Activated CD4-positive, alpha-beta T cell treated with anti-CD3 and anti-CD28 coated beads for 48 hours (primary cell): ENCODE measurements at places on chromosomes 4 and X.

- DNase-seq = no peak
Observed at GRCh38 chrX:22952010-22952409, 47.8 kb upstream of the DDX53 start.

DNA sequence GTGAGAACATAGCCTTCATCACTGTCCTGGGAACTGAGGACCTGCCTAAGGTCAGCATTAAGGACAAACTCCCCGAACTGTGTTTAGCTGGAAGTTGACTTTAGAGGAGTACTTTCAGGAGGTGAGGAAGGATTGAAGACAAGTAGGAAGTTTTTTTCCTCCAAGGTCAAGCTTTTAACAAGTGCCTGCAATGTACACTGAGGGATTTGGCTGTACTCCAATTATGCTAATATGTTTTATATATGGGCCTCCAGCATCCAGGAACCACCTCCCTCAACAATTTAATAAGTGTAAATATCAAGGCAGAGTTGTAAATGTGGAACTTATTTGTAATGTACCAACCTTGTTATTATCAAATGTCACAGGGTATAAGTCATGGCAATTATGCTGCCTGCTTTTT lies 726.2 kb downstream of the RPA4 start:
- no peak for DNase-seq

DNA sequence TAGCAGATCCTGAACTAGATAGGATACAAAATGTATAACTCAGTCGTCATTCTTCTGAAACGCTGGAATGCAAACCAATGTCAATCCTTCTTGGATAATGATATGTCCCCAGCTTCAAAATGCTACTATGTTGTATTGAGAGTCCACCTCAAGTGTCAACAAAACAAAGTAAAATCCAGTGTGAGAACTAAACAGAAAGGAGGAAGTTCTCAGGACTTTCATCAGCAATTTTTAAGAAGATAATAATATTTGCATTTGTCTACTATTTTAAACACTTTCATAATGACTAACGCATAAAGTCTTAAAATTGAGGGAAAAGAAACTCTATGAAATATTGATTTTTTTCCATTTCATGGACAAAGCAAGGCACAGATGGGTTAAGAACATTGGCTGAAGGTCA lies 36.3 kb downstream of the SOD3 start:
- no peak for DNase-seq

- DNase-seq = no peak
Observed at GRCh38 chr4:152160225-152160800, 375.6 kb downstream of the FBXW7 start.

DNA sequence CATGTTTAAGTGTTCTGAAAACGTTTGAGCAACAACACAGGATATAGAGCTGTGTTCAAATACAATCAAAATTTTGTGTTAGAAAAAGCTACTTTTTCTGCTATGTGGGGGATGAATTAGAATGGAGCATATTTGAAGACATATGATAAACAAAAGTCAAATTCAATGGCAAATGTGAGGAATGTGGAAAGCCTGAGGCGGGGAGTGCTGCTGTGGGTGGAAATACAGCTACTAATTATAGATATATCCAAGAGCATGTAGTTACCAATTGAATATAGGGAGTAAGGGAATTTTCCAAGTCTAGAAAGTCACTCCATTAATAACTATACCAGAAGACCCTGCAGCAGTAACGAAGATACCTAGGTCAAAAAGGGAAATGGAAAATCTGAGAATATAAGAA lies 2370.4 kb upstream of the TENM3 start:
- DNase-seq = no peak

DNA sequence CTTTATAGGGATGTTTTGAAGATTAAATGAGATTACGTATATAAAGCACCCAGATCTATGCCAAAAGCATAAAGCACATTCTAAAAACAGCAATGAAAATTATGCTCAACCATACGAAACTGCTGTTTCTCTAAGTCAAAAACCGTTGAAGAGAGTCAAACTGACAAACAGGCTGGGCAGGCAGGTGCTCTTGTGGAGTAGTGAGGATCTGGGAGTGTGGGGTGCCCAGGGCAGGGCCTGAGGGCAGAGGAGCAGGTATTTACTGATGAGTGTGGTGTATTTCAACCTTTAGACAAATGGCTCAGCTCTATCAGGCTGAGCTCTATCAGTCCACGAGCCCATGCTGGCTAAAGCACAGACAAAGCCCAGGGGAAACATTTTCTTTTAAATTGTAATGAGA lies 40.4 kb downstream of the RELL1 start:
- no peak for DNase-seq

GRCh38 chr4:123043013-123043412 lies 120.6 kb upstream of the NUDT6 start:
- no peak for DNase-seq

- no peak for DNase-seq
Observed at GRCh38 chr4:163495900-163496299, 1.4 kb downstream of the TMA16 start.

DNA sequence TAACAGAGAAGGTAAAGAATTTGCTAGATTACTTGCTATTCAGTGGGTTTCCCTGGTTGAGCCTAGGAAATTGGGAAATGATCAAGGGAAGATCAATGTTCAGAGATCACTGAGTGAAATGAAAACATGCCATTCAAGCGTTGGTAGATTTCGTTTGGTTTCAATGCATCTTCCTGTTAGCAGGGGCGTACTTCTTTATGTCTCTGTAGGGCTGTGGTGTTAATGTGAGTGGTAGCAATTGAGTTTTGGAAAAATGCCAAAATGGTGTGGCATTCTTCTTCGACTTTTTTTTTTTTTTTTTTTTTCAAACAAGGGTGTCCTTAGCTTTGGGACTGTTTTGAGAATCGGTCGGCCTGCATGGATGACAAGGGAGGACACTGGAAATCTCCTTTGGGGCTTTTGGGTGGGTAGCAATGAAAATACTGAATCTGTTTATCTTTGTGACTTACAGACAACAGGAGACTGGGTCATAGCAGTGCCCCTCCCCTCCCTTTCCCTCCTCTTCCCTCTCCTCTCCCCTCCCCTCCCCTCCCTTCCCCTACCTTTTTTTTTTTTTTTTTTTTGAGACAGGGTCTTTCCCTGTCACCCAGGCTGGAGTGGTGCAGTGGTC lies 50.4 kb downstream of the SPRY1 start:
- no peak for DNase-seq

DNA sequence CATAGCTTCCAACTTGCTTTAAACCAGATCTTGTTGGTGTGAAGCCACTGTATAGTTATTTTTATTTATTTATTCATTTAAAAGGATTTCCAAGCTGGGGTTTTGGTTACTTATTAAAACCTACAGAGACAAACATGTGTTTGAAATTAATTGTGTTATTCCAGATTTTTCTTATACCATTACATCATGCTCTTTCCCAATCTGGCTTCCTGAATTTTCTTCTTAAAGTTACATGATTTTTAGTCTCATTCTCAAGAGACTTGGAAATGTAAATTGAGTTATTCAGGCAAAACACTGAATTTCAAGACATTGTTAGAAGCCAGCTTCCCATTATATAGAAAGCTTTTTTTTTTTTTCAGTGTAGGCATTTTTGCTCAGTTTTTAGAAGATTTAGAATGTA lies 381.9 kb downstream of the IL1RAPL1 start:
- DNase-seq = no peak

GRCh38 chr4:8832113-8832915 lies 39.3 kb downstream of the HMX1 start:
- DNase-seq = no peak

GRCh38 chrX:25048178-25048577 lies 32.4 kb upstream of the ARX start:
- no peak for DNase-seq

- no peak for DNase-seq
Observed at GRCh38 chr4:183266371-183266770, 53.7 kb downstream of the CLDN22 start.

DNA sequence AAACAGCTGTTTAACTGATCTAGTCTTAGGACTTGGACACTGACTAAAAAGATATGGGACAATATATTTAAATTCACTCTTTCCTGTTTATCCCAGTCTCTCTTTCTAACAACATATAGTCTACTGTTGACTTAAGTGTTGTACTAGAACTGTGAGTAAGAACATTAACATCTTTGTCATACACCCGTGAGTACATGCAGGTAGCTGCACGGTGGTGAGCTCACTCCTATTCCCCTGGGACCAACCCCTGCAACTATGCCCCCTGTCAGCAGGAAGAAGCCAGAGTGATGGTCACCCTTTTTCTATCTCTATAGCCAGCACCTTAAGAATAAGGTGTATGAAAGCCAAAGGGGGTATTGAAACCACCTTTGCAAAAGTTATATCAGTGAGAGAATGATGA lies 17.6 kb downstream of the TBL1X start:
- no peak for DNase-seq

DNA sequence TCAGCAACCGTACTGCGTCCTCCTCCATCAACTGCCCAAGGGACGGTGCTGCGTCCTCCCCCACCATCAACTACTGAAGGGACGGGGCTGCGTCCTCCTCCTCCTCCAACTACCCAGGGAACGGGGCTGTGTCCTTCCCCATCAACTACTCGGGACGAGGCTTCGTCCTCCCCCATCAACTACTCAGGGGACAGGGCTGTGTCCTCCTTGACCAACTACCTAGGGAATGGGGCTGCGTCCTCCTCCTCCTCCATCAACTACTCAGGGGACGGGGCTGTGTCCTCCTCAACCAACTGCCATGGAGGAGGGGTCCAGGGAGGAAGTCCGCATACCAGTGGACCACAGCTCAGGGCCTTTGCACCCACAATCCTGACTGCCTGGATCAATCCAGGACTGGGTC lies 24.4 kb downstream of the PPP2R3B start:
- no peak for DNase-seq

DNA sequence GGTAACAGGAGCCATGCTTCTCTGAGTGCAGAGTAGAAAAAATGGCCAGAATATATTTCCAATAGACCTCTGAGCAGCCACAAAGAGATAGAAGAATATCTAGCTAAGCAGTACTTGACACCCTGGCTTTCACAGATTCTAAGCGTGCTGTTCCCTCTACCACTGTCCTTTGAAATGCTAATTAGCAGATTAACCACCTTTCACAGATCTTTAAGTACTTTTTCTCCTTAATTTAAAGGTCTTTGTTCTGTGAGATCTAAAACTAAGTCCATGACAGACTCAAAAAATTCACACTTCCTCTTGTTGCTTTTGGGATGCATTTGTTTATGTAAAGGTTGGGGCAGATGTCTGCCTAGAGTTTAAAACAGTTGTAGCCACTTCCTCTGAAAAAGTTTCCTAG lies 28.3 kb upstream of the MAGEC2 start:
- DNase-seq = no peak
